T-cell (primary cell): ENCODE measurements at places on chromosomes 5 and 9. TPM values are rescaled to one million over a fixed set of nuclear protein-coding genes. Genes with fewer than 3 reads are reported as not detected.

Gene EQTN
- total RNA-seq: not detected

Gene TSSK1B
- not detected for total RNA-seq

Gene DBH
- total RNA-seq: 0.26 TPM

Gene ANXA2R
- 56.6 TPM for total RNA-seq

Gene CSF1R
- not detected for total RNA-seq

Gene ASTN2
- 4.8 TPM for total RNA-seq

Gene IL3
- total RNA-seq: not detected

Gene ELOVL7
- total RNA-seq: 0.13 TPM

Gene IFNA13
- total RNA-seq: not detected

Gene MEIKIN
- 0.22 TPM for total RNA-seq

Gene TMEM161B
- total RNA-seq: 28.2 TPM

Gene SOX30
- total RNA-seq: 0.13 TPM

Gene RASEF
- total RNA-seq: 0.09 TPM

Gene LCN2
- total RNA-seq: not detected

Gene DND1
- 5.9 TPM for total RNA-seq
